Sciatic nerve (tissue), 2 donors: ENCODE measurements at places on chromosomes 13 and 19.

DNA sequence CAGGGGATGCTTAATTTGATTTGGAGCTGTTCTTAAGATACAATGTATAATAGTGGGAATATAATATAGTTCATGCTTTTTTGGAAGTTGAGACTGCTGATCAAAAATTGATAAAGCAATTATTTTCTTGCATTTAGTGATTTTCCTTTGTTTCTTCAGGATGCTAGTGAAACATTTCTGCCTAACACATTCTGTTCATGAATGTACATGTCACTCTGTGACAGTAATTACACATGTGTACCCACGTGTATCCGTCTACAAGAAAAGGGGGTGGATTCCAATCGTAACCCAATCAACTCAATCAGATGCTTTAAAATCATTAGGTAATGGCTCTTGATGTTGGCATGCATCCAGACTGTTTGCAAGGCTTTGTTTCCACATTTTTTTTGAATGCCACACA lies 5.0 kb upstream of the FRY start:
- no peak for DNase-seq

GRCh38 chr19:51751655-51752054 lies at the start of gene FPR1:
Gene FPR1, minus strand, starts transcription at chr19:51751878. Its CDS starts 4,884 bp downstream, at chr19:51746994.
- no peak for DNase-seq

- no peak for DNase-seq
Measured at GRCh38 chr19:44341794-44342193, 14.7 kb downstream of the ZNF112 start.

GRCh38 chr13:63308549-63309165 lies 1893.0 kb upstream of the PCDH20 start:
- no peak for DNase-seq

DNA sequence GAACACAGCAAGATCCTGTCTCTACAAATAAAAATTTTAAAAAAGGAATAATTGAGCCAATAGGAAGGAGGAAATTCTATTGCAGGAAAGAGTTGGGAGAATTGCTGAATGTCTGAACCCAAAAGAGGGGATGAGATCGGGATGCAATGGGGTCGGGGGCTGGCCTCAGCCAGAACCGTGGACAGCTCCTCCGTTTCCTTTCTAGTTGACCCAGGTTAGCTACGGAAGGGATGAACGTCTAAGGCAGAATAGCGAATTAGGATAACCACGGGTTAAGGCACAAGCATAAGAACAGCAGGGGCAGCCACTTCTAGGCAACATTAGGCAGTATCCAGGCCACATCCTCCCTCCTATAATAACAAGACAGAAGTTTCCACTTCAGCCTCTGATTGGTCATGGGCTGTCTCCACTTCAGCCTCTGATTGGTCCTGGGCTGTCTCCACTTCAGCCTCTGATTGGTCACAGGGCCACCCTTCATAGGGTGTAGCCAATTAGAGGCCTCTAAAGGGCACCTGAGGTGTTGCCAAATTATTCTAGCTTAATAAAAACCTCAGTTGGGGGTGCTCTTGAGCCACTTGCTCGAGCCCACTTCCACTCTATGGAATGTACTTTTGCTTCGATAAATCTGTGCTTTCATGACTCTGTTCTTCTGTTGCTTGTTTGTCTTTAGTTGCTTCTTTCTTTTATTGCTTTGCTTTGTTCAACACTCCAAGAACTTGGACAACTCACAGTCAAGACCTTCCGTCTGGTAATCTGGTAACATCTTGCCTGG lies 24.9 kb upstream of the TPM4 start:
- no peak for DNase-seq

DNA sequence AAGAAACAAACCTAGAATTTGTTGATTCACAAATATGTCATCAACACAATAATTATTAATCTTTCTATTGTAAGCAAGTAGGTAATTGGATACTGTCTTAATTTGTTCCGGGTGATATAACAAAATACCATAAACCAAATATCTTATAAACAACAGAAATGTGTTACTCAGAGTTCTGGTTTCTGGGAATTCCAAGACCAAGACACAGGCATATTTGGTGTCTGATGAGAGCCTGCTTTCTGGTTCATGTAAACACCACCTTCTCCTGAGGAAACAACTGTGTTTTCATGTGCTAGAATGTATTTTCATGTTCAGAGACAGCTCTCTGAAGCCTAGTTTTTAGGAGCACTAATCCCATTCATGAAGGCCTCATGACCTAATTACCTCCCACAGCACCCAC lies 1819.5 kb downstream of the SLITRK5 start:
- DNase-seq: no peak

DNA sequence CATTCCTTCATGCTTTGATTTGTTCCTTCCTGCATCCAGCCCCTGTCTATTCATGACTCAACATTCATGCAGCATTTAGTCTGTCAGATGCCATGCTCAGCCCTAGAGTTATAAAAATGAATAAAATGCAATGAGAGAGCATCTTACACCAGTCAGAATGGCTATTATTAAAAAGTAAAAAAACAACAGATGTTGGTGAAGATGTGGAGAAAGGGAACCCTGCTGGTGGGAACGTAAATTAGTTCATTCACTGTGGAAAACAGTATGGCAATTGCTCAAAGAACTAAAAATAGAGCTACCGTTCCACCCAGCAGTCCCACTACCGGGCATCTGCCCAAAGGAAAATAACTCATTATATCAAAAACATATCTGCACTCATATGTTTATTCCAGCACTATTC lies 70.0 kb upstream of the GTF3A start:
- no peak for DNase-seq

GRCh38 chr13:53158201-53158600 lies 129.6 kb downstream of the OLFM4 start:
- no peak for DNase-seq

DNA sequence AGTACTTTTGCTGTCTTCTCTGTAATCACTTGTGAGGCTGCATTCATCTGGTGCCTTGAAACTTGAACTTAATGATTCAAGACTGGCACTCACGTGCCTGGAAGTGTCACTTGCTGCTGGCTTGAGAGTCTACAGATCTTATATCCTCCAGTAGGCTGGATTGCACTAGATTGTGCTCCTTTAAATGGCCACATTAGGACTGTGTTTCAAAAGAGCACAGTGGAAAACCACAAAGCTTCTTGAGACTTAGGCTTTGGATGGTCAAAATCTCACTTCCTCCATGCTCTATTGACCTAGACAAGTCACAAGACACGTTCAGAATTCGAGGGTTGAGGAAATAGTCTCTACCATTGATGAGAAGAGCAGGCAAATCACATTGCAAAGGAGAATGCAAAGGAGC lies 1278.8 kb upstream of the MIR17HG start:
- DNase-seq: no peak

- DNase-seq: no peak
Measured at GRCh38 chr19:55486043-55486970, 1.3 kb downstream of the NAT14 start.

GRCh38 chr13:71830736-71831135 lies 36.3 kb downstream of the DACH1 start:
- DNase-seq: no peak

DNA sequence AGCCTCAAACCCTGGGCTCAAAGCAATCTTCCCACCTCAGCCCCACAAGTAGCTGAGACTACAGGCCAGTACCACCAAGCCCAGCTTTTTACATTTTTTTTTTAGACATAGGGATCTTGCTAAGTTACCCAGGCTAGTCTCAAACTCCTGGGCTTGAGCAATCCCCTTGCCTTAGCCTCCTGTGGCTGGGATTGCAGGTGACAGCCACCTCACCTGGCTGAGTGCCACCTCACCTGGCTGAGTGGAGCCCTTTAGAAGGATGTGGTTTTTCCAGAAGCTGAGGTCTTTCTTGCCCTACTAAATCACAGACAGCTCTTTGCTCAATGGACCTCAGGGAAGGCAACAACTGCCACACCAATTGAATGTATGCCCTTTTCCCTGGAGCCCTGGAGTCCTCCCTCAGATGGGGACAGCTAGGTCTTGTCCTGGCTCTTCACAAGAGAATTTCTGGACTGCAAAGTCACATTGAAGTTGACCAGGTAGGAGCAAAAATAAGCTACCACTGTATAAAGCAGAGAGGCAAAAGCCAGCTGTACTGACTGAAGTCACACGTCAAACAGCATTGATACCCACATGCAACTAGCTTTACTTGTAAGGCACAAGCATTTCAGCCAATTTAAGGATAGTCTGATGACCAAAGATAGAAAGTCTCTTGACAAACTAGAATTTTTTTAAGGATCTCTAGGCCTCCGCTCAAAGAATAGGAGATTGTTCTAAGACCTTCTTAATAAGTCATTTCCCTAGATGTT lies 14.0 kb downstream of the PDX1 start:
- no peak for DNase-seq

- peak; percentile 92 for DNase-seq
Measured at GRCh38 chr19:50203281-50204080, at the start of gene MYH14. Gene MYH14, plus strand, starts transcription at chr19:50203622. Its CDS starts 6,744 bp downstream, at chr19:50210366.

DNA sequence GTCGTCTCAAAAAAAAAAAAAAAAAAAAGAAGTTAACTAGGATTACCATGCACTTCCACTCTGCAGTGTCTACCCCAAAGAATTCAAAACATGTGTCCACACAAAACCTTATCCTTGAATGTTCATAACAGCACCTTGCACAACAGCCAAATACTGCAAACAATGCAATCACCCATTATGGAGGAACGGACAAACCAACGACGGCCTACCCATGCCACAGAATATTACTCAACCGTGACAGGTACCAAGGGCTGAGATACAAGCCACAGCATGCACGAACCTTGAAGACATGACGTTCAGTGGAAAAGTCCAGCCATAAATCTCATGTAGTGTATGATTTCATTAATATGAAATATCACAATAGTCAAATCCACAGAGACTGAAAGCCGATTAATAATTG lies 3.0 kb upstream of the SHISA7 start:
- DNase-seq: no peak

GRCh38 chr19:29643361-29643935 lies 21.8 kb upstream of the PLEKHF1 start:
- no peak for DNase-seq

- DNase-seq: no peak
Measured at GRCh38 chr13:113374511-113375175, 10.7 kb upstream of the GRTP1 start.

DNA sequence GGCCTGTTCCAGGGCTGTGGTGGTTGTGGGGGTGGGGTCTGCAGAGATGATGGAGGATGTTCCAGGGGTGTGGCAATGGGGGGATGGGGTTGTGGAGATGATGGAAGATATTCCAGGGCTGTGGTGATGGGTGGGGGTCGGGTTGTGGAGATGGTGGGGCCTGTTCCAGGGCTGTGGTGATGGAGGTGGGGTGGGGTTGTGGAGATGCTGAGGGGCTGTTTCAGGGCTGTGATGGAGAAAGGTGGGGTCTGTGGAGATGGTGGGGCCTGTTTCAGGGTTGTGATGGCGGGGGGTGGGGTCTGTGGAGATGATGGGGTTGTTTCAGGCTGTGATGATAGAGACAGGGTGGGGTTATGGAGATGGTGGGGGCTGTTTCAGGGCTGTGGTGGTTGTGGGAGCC lies 62.0 kb downstream of the TEX29 start:
- DNase-seq: no peak

DNA sequence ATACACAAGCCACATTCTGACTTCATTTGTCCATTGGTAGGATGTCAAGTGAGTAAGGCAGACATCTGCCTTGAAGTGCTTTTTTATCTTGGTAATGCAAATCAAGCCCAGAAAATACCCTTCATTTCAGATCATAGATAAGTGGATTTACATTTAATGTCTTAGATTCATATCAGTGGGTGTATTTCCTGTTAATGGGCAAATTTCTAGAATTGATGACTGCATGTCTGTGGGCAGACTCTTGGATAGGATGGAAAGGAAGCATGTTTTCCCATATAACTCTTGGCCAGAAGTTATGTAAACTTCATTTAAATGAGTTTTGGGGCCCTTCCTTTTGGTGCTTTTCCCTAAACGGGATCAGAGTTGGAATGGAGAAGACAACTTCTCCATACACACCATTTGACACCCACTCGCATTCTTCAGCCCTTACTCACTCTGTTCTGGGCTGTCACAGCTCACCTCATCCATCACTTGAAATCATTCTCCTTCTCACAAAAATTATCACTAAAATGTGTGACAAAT lies 154.6 kb downstream of the FLT1 start:
- DNase-seq: no peak

- DNase-seq: peak; percentile 73
Measured at GRCh38 chr19:46296722-46297461, at the start of gene HIF3A. Gene HIF3A, plus strand, starts transcription at chr19:46297042. Its CDS starts 35 bp downstream, at chr19:46297077.

GRCh38 chr19:50450369-50451222 lies 17.9 kb downstream of the MYBPC2 start:
- DNase-seq: no peak

GRCh38 chr19:5205937-5206750 lies 134.5 kb downstream of the PTPRS start:
- DNase-seq: no peak

- no peak for DNase-seq
Measured at GRCh38 chr13:37365496-37365895, 233.1 kb downstream of the POSTN start.

DNA sequence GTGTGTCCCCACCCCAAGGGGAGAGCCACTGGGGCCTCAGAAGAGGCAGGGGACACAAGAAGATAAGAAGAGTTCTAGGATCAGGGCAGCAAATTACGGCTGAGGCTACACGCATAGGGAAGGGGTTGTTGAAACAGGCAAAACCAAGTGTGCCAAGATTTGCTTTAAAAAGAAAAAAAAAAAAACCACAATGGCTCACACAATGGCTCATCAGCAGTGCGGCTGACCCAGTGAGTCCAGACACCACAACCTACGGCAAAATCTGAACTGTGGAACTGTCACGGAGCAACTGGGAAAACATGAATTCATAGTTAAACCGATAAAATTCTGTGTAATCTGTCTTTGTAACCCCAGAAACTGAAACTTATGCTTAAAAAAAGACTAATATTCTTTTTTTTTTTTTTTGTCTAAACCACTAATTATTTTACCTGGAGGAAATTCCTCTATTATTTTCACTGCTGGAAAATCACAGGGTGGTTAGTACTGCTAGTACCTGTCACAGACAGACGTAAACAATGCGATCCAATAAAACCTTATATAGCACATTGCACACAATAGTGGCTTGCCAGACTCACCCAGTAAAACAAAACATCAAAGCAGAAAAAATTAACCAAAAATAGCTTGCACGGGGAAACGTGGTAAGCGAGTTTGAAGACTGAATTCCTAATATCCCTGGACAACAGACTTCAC lies 325.4 kb upstream of the TSHZ3 start:
- DNase-seq: no peak

GRCh38 chr13:110425444-110425780 lies 118.3 kb downstream of the COL4A2 start:
- peak; percentile 45 for DNase-seq

- DNase-seq: no peak
Measured at GRCh38 chr13:105961438-105961837, 574.0 kb downstream of the EFNB2 start.

GRCh38 chr13:66899955-66900354 lies 330.2 kb downstream of the PCDH9 start:
- no peak for DNase-seq

- DNase-seq: no peak
Measured at GRCh38 chr19:41356984-41357739, 3.4 kb upstream of the TGFB1 start.

DNA sequence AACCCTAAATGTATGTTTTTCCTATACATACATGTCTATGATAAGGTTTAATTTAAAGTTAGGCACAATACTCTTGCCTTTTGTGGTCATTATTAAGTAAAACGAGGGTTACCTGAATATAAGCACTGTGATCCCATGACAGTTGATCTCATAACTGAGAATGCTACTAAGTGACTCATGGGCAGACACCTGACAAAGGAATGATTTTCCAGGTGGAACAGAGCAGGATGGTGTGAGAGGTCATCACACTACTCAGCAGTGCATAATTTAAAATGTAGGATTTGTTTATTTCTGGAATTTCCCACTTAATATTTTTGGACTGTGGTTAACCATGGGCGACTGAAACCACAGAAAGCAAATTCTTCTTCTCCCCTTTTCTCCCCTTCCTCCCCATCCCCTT lies 178.9 kb downstream of the UGGT2 start:
- DNase-seq: no peak
